Uterus (tissue), 4 donors: ENCODE measurements at places on chromosomes 2 and 18.

DNA sequence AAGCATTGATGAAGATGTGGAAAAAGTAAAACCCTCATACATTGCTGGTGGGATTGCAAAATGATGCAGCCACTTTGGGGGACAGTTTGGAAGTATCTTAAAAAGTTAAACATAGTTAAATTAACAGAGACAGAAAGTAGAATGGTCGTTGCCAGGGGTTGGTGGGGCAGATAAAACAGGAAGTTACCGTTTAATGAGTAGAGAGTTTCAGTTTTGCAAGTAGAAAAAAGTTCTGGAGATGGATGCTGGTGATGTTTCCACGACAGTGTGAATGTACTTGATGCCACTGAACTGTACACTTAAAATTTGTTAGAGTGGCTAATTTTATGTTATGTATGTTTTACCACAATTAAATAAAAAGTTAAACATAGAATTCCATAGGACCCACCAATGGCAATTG is 44.5 kb upstream of the EGR4 start:
- no peak for DNase-seq

DNA sequence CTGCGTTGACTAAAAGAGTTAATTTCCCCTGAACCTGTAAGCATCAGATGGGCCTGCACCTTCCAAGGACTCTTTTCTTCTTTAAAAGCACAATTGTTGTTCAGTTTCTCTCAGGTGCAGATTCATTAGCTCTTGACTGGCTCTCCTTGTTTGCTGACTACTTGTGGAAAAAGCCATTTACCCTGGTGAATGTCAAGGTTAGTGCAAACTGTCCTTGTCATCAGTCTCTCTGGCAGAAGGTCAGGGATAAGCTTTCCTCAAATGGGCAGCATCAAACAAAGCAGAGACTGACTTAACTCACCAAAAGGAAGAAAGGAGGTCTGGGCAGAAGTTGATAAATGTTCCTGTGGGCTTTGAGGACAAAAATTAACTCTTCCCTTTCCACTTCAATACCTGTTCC is 922.7 kb downstream of the BCL11A start:
- no peak for DNase-seq

- DNase-seq = peak; percentile 57
Observed at GRCh38 chr2:68943581-68944568, 8.8 kb downstream of the GKN2 start.

DNA sequence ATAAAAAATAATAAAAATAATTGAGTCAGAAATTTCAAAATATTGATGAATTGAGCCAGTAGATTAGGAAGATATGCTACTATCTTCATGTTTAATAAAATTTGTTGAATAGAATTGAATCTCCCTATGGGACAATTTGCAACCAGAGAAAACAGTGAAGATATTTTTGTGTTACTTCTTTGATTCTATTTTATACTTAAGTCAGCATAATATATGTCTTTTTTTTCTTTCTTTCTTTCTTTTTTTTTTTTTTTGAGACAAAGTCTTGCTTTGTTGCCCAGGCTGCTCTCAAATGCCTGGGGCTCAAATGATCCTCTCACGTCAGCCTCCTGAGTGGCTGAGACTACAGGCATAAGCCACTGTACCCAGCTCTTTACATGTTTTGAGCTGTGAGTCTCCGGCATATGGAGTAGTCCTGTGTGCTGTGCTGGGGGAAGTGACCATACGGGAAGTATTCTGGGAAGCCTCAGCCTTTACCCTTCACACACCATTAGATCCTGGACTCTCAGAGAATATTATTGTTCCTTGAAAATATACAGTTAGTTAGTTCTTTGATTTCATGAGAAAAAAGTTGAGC is 13.8 kb upstream of the IAH1 start:
- DNase-seq = no peak

DNA sequence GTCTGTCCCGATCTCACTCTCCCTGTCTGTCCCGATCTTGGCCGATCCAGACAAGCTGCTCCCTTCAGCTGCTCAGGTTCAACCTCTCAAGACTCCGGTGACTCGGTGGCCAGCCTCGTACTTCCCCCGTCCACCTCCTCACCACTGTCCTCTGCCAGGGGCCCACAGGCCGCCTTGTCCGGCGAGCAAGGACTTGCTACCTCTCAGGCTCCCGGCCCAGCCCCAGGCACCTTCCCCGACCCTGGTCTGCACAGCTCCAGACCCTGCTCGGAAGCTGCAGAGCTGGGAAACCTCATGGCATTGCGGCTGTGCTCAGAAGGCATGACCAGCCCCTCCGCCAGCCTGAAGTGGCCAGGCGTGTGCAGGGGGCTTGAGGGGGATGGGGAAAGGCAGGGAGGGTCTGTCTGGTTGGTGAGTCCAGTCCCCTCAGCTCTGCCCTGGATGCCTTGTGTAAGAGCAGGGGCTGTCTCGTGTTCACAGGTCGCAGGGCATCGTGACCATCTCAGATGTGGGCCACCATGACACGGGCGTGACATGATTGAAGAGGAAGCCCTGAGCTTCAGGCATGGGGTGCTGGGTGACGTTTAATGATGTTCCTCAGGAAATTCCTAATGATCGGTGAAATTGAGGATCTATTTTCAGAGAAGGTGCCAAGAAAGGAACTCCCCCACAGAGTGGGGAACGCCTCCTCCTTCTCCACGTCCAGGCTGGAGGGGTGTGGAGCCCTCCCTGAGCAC is 121.2 kb upstream of the CTDP1 start:
- DNase-seq = peak; percentile 8

DNA sequence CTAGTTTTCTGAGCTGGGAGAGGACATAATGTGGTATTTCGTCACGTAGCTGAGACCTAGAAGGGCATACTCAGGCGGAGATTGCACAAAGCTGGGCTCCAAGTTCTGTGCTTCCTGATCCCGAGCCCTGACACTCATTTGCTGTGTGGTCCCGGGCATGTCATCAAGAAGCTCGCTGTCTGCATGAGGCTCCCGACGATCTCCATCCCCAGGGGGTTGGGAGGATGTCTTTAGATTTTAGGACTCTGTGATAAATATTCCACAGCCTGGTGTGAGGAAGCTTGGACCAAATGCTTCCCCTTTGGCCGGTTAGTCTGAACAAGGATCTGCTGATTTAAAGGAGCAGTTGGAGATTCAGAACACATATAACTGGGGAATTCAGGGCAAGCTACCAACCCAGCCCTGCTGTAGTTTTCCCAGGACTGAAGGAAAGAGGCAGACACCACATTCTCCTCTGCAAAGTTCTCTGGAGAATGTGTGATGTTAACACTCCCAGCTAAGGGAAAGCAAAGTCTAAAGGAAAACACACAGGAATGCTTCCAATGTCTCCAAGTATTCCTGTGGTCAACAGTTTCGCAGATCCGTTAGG is 2.3 kb downstream of the KCNE4 start:
- DNase-seq = peak; percentile 79

DNA sequence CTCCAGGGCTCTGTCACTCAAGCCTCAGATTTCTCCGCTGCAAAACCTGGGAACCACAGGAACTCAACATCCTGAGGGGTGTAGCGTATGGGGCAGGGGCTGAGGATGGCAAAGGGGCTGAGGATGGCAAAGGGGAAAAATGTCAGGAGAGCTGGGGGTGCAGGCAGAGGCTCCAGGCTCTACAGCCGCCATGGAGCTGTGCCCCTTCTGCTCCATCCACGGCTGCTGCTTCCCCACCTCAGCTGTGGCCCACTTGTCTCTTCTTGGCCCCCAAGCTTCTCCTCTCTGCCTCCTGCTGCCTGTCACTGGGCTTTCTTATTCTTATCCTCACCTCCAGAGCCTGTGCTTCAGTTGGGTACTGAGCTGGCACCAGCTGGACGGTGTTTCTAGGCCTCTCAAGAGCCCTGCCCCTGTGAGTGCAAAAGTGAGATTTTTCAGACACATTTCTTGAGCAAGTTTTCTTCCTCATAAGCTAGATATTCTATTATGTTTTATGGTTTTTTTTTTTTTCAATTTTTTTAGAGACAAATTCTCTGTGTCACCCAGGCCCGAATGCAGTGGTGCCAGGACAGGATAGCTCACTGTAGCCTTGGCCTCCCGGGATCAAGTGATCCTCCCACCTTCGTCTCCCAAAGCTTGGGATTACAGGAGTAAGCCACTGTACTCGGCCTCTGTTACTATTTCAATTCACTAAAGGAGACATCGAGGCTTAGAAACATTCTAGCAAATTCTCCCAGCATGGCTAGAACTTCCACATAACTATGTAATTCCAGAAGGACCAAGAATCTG is 49.0 kb downstream of the MARCO start:
- no peak for DNase-seq

DNA sequence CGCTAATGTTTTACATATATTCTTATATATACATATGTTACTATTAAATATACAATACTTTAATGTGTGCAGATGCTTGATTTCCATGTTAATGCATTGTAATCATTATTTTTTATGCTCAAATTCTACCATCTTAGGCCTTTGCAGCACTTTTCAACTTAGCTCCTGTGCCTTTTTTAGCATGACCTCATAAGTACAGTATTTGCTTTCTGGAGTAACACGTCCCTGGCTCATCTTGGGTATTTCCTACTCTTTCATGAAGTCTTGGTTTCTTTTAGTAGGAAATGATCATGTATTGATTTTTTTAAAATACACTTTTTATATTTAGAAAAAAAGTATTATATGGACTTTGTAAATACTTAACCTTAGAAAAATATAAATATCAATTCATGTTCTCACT is 36.5 kb downstream of the CAB39 start:
- DNase-seq = no peak

DNA sequence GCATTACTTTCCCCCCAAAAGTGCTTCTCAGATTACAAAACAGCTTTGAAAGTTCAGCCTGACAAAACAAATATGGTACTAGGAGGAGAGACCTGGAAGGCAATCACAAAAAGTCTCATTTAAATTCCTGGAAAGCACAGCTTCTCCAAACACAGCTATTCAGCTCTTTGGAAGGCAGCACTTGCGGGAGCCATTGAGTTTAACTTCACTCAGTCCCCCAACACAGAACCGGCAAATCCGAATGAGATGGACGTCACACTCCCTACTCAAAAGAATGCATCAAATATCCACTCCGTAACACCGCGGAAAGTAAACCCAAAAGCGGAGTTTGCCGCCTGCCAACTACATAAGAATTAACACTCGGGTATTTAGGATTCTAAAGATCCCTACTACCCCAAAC is 638 bp downstream of the ST6GAL2 start:
- no peak for DNase-seq

DNA sequence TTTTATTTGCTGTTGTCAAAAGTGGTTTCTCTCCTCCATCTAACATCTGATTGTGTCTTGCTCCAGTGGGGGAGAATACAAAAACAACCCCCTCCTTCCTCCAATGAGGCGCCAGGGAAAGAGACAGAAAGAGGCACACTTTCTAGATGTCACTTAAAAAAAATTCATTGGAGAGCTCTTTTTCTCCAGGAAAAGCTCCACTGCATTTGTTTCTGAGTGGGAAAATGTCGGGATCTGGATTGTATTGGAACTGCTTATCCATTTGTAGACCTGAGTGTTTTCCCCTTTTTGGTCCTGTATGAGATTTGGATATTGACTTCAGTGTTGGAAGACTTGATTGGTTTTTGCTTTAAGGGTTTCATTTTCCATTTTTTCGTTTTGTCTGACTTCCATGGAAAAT is 995 bp downstream of the MBD5 start:
- DNase-seq = no peak

GRCh38 chr2:121599963-121600651 is 49.2 kb downstream of the CLASP1 start:
- DNase-seq = no peak

DNA sequence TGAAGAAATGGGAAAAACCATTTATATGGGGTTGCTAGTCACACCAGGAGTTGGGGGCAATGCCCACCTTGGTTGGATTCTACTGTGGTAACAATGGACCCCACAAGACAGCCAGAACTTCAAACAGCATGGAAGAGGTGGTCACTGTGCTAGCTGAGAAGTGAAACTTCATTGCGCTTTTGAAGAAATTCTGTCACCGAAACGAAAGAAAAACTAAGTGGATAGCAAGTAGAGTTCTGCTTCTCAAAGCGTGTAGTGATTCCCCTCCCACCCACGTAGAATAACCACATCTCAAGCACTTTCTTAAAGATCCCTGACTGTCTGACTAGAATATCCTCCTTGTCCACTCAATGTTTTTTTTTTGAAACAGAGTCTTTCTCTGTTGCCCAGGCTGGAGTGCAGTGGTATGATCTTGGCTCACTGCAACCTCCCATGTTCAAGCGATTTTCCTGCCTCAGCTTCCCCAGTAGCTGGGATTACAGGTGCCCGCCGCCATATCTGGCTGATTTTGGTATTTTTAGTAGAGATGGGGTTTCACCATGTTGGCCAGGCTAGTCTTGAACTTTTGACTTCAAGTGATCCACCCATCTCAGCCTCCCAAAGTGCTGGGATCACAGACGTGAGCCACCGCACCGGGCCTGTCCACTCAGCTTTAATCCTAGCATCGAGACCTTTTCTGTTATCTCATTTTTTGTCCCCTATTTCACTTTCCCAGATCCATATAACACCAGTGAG is 30.1 kb upstream of the CCL20 start:
- no peak for DNase-seq

GRCh38 chr2:86747711-86748639 is 27.9 kb downstream of the RMND5A start:
- peak; percentile 27 for DNase-seq

- DNase-seq = no peak
Observed at GRCh38 chr2:66268756-66269155, 166.2 kb upstream of the MEIS1 start.

DNA sequence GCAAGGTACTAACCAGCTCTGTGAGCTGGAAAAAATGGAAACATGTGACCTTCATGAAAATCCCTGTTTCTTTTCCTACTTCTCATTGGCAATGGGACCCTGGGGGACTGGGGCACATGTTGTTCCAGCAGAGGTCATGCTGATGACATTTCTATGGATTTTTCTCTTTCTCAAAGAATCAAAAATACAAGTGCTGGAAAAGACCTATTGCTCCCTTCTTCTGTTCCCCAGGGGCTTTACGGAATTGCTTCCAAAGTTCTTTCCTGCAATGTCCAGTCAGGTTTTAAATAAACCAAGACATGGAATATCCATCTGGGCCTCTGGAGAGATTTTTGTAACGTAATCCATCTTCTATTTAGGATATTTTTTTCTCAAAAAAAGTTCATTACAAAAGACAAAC is 1006.1 kb upstream of the CELF4 start:
- DNase-seq = no peak

DNA sequence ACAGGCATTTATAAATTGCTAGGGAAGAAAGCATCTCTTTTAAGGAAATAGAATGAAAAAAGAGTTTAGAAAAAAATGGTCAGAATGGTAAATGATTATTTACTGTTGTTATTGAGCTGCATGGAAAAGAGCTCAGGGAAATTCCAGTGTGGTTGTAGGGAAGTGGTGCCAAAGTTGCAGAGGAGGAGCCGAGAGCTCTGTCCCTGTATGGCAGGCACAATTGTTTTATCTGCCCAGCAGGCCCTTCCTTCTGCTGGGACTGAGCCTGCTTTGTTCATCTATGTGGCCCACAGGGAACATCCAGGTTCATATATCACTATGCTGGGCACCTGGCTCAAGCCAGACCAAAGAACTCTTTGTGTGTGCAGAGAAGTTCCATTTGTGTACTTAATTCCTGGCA is 80.8 kb upstream of the AGAP1 start:
- no peak for DNase-seq
